ENCODE measurements at places on chromosomes 2 and 18.

GRCh38 chr2:119488245-119489214 is 35.8 kb downstream of the SCTR start:
- DNase-seq, result no peak

DNA sequence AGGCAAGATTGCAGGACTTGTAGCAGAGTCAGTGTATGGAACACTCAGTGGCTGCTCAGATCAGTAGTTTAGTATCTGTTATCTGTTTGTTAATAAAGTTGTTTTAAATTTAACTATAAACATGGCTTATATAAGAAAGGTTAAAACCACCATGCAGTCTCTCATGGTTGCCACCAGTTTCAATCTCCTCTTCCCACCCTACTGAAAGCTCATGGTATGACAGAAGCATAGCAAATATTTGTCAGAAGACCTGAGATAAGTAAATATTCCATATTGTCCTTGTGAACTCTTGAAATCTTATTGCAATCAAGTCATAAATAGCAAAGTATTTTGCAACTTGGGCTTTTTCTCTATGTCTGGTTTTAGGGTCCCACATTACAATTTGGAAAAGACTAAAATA is 2.1 kb upstream of the COL5A2 start:
- DNase-seq, result no peak

DNA sequence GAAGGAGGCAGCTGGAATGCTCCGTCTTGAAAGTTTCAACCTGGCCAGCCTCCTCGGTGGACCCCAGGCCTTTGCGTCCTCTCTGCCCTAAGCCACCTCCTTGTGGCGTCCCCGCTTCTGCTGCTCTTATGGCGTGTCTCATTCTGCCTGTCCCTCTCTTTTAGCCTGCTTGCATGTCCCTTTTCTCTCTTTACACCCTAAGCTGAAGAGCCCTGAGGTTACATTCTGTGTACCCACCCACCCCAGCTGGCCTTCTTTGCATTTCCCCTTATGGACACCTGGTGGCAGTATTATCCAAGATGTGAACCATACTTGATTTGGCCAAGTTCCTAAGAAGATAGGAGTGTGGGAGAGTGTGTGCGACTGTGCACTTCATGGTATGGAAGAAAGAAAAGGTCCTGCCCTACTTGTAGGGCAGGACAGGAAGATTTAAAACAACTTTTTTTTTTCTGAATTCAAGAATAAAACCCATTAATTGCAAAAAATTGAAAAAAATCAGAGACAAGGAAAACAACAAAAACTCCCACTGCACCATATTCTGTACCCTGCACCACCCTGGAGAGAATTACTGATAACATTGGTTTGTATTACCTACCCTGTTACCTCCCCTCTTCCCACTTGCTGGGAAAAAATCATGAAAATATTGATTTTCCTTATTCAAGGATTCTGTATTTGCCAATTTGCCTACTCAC is 77.4 kb downstream of the DYSF start:
- DNase-seq, result no peak

DNA sequence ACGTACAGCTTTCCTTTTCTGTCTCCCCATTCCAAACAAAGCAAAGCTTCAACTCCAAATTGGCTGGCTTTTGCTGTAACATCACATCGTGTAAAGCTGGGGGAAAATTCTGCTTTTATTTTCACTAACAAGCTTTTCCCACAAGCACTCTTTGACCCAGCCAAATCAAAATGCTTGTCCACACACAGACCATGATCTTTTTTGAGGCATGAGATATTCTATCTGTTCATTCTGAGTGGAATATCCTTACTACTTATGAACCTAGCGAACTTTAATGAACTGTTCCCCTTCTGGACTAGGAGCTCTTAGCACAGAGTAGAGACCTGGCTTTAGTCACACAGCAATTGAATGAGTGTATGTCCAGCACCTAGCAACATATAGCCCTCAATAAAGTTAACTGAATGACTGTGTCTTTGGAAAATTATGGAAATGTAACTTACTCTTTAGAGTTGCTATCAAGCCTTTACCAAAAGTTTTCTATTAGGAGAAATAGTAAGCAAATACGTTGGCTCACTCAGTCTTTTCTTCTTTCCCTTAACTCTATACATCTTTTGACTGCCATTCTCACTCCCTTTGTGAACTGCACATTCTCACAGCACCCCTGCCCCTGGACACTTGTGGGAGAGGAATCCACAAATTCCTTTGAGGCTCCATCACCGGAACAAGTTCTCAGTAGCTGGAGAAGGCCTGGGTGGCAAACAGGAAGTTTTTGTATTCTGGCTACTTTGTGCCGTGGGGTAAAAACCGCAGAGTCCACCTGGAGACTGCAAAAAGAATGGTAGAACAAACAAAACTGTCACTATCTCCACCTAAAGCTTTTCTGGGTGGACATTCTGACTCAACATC is 1.3 kb upstream of the UBE2E3 start:
- DNase-seq, result no peak

GRCh38 chr2:69499242-69499641 is 62.0 kb upstream of the NFU1 start:
- no peak for DNase-seq

- DNase-seq, result no peak
These were observed 2.3 kb upstream of the ARHGAP25 start for GRCh38 chr2:68732036-68732932.

DNA sequence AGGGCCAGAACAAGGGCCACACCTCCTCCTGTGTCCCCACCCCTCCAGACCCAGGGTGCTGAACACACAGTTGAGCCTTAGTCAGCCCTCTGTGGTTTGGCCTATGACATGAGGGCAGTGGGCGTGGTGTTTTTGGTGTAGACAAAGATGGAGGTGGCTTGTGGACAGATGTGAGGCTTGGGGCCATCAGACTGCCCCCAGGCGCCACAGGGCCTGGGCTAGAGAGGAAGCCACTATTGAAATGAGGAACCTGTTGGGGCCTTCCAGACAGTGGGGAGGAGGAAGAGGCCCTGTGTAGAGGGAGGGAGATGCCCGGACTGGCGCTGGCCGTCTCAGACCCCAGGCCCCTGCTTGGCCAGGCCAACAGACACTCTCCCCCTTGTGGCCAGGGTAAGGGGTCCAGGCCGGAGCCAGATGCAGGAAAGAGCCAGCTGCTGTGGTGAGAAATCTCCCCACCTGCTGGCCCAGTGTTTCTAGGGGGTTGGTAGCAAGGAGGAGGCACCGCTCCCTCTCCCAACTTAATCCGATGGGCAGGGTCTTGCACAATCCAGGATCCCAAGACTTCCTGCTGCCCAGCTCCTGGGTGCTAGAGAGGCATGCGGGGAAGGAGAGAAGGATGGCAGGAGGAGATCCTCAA is 53.8 kb downstream of the SMAD7 start:
- no peak for DNase-seq

GRCh38 chr18:78309307-78309706 is 670.3 kb upstream of the SALL3 start:
- DNase-seq, result no peak

- no peak for DNase-seq
These were observed 120.5 kb downstream of the PARD3B start for GRCh38 chr2:204665771-204666170.

- DNase-seq, result no peak
These were observed 371.6 kb upstream of the SLC8A1 start for GRCh38 chr2:40823478-40823877.

- no peak for DNase-seq
These were observed 73.8 kb downstream of the MAP3K20 start for GRCh38 chr2:173149491-173149890.

DNA sequence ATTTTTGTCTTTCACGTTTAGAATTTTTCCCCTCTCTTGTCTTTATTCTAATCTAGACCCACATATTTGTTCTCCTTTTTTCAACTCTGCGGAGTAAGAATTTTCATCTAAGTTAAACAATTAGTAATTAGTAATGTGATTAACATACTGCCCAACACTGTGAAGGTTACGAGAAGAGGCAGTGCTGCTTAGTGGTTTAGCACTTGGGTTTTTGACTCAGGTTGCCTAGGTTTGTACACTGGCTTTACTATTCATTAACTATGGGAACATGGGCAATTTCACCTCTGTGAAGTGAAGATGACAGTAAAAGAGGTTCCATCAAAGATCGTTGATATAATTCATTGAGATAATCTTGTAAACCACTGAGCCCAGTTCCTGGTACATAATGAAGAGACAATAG is 82.2 kb upstream of the PNPT1 start:
- no peak for DNase-seq

- no peak for DNase-seq
These were observed 53.7 kb upstream of the FAM98A start for GRCh38 chr2:33652830-33653229.

DNA sequence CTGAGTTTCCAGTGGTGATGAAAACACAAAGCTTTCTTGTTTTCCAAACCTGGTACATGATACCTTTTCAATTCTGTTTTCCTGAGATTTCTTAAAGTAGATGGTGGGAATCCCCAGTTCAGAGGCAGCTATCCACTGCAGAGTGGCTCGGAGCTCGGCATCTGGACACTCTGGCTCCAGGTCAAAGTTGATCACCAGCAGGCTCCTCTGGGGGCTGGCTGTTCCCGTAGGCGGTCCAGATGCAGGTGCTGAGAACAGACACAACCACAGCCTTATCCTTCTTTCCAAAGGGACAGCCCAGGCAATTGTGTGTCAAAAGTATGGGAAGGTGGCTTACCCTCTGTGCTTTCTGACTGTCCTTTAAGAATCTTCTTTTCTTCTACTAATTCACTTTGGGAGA is 119.5 kb downstream of the DAW1 start:
- DNase-seq, result no peak

- no peak for DNase-seq
These were observed 387.8 kb upstream of the RAB12 start for GRCh38 chr18:8221452-8221851.

DNA sequence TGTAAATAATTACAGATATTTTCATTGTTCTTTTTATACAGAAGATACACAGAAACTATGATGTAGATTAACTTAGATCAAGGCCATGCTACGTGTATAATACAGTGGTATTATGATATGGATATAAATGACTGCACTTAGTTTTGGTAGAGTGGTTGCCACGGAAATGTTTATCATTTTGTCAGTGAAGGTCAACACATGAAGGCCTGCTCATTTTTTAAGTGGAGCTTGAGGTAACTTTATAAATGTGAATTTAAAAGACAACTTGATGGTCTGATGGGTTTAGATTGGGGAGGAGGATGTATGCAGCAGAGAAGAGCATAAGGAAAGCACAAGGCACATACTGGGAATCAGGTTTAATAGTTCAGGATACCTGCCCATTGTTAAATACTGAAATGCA is 14.4 kb upstream of the BBS5 start:
- no peak for DNase-seq

DNA sequence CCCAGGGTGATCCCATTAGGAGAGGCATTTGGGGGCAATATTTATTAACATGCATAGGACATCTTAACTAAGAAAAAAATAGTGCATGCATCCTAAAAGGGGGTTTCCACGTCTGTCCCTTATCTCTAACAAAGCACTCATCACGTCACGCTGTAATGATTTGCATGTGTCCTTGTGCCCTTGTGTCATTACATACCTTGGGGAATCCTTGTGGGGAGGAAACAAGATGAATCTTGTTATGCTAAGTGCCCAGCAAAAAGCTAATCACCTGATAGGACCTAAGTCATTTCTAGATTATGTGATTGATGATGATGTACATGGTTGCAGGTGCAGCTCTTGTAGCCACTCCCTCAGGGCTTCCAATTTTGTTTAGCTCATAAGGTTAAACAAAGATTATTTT is 250.9 kb downstream of the FBXO15 start:
- DNase-seq, result peak; percentile 31

- DNase-seq, result no peak
These were observed 217.0 kb upstream of the UBE2E3 start for GRCh38 chr2:180763263-180763989.

DNA sequence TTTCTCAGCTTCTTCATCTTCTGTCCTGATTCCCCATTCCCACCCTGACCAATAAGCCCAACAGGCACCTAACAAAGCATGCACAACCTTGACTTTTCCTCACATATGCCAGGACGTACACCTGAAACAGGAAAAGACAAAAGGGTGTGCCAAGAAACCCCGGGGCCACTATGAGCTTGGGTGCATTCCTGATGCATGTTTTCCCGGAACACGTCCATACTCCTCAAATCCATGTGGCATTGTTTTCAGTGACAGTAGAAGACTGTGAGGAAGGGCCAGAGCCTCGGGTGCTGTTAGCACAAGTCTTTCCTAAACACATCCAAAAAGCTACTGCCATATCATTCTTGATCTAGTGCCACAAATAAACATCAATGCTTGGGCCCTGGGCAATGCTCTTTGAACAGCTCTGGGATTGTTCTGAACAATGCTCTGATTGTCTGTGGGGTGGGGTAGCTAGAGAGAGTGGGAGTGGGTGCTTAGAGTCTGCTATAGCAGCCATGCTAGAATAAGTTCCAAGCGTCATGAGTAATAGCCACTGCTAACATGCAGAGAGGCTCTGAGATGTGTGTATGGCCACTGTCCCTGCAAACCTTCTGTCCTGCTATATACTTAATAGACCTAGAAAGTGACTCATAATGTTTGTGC is 181.7 kb upstream of the CRIM1 start:
- DNase-seq, result no peak

- DNase-seq, result no peak
These were observed 17.3 kb upstream of the ASXL2 start for GRCh38 chr2:25895610-25896009.

DNA sequence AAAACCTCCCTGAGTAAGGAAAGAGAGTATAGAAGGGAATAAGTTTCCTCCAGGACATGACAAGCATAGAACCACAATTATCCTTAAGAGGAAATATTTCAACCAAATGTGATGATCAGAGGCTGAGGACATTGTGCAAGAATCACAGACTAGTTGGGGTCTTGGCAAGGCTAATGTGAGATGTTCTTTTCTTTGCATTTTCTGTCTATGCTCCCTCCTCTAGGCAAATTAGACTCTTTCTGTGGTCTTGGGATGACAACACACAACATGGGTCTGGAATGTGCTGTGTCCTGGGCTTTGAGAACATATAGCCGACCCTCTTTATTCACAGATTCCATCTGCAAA is 32.0 kb upstream of the IL1RL1 start:
- DNase-seq, result no peak

DNA sequence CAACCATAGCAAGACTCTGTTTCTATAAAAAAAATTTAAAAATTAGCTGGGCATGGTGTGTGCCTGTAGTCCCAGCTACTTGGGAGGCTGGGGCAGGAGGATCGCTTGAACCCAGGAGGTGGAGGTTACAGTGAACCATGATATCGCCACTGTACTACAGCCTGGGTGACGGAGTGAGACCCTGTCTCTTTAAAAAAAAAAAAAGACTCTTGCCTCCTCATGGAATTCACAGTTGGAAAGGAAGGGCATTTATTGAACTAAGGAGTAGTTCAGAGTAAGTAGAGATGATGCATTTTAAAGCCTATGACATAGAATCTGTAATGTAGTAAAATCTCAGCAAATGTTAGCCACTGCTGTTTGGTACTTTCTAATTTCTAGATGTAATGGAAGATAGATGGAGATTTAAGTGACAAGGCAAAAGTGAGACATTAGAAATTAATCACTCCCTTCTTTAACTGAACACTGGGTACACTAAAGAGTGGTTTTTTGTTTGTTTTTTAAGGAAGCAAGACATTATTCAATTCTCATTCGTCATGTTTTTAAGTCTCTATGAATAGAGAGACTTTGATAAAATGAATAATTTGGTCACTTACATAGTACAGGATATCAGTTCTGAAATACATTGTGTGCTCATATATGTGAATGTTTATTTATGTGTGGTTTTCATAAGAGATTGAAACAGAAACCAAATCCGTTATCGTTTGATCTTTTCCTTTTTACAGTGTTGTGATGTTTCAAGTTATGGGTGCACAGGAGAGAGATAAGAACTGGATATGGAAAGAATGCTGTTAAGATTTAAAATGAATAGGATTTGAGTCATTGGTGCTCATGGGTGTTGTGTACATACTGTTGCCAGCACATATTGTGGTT is 186.1 kb upstream of the STON1 start:
- no peak for DNase-seq

- no peak for DNase-seq
These were observed 40.0 kb downstream of the BCL2L11 start for GRCh38 chr2:111160758-111161157.
